COLO829 (cell line): ENCODE measurements at places on chromosomes 5 and 9.

DNA sequence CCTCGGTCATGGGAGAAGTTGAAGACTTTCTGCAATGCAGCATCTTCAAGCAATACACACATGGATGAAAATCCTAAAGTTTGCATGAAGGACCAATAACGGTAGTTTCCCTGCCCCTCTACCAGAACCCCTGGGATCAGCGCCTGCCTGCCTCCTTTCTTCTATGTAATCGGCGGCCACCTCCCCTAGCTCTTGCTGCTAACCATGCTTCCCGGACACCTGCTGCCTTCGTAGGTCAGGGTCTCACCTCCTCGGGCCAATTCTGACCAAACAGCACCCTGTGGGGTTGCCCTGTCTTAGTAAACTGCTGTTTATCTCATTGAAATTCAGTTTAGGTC, 388 bp upstream of the MED10 start:
- no peak for DNase-seq

DNA sequence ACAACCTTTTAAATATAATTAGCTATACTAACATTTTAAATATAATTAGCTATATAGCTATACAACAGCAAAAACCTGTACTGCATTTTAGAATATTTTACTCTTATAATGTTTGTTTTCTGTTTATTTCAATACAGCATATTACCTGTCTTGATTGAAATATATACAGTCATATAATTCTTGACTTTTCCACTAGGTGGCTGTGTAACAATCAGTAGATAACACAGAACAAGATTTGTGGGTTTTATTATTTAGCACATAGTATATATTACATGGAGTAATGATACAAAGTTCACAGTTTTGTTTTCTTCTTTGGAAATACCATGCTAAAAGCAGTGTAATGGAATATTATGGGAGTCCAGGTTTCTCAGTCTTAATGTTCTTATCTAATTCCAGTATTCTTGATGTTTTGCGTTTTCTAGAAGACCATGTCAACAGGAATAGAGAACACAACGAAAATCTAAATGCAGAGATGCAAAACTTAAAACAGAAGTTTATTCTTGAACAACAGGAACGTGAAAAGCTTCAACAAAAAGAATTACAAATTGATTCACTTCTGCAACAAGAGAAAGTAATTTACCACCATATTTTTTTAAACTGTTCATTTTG, 13.3 kb downstream of the HMMR start:
- DNase-seq, result peak; percentile 3

DNA sequence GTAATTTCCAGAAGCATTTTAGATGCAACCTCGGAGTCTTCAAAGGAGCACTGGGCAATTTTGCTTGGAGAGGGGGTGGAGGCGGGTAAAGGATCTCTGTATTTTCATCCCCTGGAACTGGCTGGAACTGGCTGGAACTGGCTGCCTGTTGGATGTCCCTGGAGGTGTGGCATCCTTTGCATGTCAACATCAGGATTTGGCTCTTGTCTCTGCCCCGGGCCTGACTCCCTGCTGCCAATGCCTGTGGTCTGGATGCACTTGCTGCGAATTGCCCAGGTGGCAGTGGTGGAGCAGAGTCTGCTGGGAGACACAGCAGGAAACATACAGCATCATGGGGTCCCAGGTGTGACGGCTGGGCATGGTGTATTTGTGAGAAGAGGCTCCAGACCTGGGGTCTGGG, 391.3 kb downstream of the GADD45G start:
- no peak for DNase-seq

DNA sequence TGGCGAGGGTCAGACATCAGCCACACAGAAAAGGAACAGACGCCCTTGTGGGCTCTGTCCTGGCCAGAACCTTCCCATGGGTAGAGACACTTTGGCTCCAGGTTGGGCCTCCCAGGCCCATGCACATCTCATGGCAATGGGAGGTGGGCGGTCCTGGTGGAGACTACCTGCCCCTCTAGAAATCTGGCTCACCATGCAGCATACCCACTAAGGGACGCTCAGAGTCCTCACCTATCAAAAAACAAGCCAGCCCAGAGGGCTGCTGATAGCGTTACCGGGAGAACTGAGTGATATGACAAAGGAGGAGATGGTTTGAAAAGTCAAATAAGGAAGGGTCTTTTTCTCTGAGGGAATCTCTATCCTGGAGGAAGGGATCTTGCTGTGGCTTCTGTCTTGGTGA, 62.1 kb downstream of the C5orf15 start:
- DNase-seq, result no peak

DNA sequence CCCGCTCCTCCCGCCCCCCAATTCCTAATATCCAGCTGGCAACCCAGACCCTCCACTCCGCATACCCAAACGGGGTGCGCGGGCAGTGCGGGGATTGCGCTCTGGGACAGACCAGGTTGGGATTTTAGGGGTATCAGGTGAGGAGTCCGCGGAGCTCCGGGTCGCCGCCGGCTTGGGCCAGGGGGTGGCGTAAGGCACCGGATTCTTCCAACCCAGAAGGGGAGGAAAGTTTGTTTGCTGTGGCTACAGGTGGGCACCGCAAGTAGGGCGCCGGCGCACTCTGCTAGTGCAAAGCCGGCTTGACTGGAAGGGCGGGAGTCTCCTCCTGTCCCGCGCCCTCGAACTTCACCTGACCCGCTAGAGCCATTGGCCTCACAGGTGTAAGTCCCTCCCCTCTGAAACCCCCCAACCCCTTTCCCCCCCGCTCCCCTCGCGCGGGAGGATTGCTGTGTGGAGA, 709 bp downstream of the IQGAP2 start:
- DNase-seq, result no peak

- no peak for DNase-seq
Observed at GRCh38 chr5:87787625-87788256, 375.0 kb upstream of the CCNH start.

DNA sequence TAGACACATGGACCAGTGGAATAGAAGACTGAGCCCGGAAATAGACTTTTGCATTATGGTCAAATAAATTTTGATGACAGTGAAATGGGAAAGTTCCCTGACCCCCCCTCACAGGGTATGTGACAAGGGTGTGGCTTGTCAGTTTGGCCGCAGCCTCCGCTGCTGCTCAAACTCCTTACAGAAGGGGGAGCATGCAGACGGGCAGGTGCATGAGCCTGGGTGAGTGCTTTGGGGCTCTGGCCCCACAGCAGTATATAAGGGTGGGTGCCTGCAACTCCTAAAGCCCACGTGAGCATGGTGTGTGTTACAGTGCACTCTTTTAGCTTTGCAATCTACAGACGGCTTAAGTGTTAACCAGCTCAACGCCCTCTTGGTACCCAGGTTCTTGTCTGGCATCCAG, 21.9 kb upstream of the CAPSL start:
- DNase-seq, result no peak

DNA sequence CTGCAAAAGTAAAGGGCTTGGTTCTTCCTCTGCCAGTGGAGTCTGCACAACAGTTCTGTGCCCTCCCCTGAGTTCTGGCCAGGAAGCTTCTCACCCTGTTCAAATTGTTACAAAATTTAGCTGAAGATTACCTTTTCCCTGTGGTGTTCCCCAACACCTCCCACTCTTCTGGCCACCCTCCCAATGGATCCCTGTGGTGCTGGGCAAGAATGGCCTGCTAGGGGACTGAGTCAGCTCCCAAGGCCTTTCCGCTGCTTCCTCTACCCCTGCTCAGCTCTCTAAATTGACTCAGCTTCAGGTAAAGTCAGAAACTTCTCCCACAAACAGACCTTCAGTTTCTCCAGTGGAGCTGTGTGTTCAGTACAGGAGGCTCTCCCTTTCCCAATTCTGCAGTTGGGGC, 186.0 kb downstream of the NR2F1-AS1 start:
- DNase-seq, result no peak

- DNase-seq, result no peak
Observed at GRCh38 chr5:18333841-18334240, 699.6 kb downstream of the TAF11L14 start.

- peak; percentile 7 for DNase-seq
Observed at GRCh38 chr5:167587772-167588437, 703.5 kb upstream of the WWC1 start.

DNA sequence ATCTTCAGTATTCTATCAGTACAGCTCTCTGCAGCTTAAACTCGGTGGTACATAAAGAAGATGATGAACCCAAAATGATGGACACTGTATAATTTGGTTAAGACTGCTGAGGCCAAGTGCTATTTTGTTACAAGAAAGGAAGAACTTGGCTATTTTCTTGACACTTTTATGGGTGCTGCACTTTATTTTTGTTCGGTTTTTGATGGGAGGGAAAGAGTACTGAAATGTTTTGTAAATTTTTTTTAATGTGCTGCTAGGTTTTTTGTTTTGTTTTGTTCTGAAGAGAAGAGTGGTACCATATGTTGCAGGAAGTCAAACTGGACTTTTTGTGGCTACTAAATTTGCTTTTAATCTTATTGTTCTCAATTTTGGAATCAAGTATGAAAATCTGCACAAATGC, 26.7 kb downstream of the CDC37L1 start:
- no peak for DNase-seq

GRCh38 chr9:976943-977837, 735 bp downstream of the DMRT3 start:
- DNase-seq, result no peak

- DNase-seq, result no peak
Observed at GRCh38 chr5:170097934-170098333, 7.8 kb upstream of the FOXI1 start.

DNA sequence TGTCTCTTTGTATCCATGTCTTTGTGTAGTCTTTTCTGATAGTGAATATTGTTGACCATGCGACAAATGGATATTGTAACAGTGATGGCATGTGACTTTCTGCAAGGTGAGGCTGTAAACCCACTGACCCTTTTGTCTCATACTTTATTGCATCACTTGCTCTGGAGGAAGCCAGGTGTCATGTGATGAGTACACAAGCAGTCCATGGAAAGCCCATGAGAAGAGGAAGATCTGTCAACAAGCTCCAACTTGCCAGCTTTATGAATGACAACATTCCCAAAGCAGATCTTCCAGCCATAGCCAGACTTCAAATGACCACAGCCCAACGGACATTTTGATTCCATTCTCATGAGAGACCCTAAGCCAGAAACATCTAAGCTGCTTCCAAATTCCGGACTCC, 450.1 kb upstream of the ACTBL2 start:
- DNase-seq, result no peak

- DNase-seq, result no peak
Observed at GRCh38 chr5:136731241-136731900, 366.0 kb upstream of the TRPC7 start.

GRCh38 chr9:110744715-110745384, 76.3 kb downstream of the MUSK start:
- peak; percentile 47 for DNase-seq

DNA sequence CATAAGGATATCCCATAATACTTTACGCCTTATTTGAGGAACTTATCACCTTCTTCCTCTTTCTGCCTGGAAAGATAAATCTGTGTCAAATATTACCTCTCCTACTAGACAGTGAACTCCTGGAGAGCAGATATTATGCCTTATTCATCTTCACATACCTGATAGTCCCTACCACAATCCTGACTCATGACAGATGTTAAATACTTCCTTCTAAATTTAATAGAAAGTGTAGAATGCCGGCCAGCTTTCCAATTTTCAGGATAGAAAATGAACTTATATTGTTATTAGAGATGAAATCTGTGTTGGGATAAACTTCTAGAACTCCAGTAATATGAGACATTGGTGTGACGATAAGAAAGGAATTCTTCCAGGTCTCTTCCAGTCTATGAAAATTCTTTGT, 89.0 kb downstream of the GCNT4 start:
- DNase-seq, result no peak
